Bronchial epithelial cell (primary cell): ENCODE measurements at places on chromosomes 2 and 18. TPM values are rescaled to one million over a fixed set of nuclear protein-coding genes. Genes with fewer than 3 reads are reported as not detected.

The PLCD4 gene
- 0.53 and 1.2 TPM in 2 replicates for total RNA-seq

- DNase-seq: no peak
Observed at GRCh38 chr2:2683606-2684224, 352.6 kb upstream of the MYT1L start.

GRCh38 chr2:122031544-122032263 lies 276.3 kb downstream of the TSN start:
- DNase-seq: no peak

DNA sequence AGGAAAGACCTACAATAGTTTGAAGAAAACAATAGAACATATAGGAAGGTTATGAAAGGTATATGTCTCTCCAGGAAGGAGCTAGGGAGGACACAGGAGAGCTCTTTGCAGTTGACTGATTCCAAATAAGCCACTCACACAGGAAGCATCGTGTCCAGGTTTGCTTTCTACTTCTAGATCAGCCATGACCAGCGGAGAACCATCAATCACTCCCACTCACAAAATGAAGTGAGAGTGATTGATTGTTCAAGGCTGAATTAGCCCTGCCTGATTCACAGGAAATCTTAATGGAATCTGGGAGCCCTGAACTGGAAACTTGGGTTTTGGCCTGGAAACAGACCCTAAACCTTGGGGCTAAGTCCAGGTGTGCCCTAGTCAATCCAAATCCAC lies 1292.2 kb upstream of the ZEB2 start:
- DNase-seq: no peak

- DNase-seq: peak; percentile 72
Observed at GRCh38 chr2:162840598-162841246, 2.2 kb upstream of the KCNH7 start.

The ALPP gene
- total RNA-seq: not detected in 2 replicates

DNA sequence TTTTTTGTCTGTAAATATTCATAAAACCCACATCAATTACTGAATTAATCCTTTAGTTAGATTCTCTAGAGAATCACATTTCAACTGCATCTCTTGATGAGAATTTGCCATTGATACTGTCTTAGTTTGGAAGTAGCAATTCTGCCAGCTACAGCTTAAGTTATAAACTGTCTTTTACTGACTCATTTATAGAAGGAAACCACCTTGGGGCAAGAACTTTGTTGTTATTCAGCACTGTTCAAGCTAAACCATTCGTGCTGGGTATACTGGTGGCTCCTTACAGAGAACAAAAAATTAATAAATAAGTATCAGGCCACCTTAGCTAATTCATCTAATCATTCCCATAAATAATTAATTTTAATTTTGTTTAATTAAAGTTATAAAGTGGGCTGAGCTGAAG lies 1082.6 kb upstream of the CELF4 start:
- DNase-seq: no peak

The RAD51AP2 gene
- 0.13 TPM in 1 of 2 replicates, not detected in the other for total RNA-seq

DNA sequence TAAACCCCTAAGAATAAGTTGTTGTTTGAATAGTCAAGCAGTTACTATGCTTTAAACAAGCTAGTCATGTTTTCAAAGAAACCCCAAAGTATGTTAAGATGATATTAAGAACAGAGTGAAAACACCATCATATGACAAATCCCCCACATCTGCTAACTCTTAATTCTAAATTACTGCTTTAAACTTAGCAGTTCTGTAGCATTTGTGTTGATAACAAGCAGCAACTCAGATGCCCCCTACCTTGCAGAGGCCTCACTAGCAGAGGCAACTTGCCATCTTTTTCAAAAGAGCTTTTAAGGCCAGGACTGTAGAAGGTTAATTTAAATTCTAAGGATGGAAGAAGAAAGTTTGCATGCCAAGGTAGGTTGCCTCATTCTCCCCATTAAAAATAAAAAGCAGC lies 376.2 kb downstream of the SETBP1 start:
- DNase-seq: no peak

DNA sequence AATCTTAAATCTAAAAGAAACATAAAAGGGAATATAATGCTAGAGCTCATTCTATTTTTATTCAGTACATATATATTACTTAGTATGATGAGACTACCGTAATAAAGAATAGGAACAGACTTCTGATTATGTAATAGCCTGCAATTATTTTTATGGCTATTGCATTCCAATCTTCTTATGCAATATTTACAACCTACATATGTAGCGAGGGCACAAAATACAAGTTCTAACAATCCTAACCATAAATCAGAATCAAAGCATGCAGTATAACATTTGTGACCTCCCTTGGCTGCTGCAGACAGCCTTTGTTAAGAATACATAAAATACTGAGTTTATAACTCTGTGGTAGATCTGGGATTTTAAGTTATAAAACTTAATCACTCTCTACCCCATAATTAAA lies 177.6 kb downstream of the BABAM2 start:
- peak; percentile 85 for DNase-seq

DNA sequence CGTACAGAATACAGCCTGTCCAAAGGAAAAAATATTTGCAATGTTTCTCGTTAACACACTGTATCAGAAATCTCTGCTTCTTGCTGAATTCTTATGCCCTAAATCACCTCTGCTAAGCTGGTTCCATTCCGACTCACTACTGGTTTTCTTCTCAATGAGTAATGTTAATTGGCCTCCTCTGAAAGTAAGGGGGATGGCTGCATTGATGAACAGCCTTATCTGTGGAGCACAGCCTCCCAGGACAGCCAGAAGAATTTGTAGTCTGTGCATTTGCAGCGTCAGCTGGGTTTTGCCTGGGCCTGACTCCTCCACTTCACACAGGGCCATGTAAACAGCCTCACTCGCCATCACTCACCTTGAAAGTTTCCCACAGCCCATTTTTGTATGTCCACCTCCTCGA lies 127.7 kb downstream of the RNF152 start:
- DNase-seq: peak; percentile 80

- no peak for DNase-seq
Observed at GRCh38 chr2:121903037-121903689, 147.7 kb downstream of the TSN start.

GRCh38 chr2:28842042-28842441 lies 28.1 kb downstream of the TRMT61B start:
- DNase-seq: no peak

GRCh38 chr18:39260565-39260964 lies 1695.0 kb upstream of the CELF4 start:
- DNase-seq: no peak

The CHRNA1 gene
- not detected in 2 replicates for total RNA-seq

The MOB4 gene
- total RNA-seq: 15.0 and 22.1 TPM in 2 replicates

DNA sequence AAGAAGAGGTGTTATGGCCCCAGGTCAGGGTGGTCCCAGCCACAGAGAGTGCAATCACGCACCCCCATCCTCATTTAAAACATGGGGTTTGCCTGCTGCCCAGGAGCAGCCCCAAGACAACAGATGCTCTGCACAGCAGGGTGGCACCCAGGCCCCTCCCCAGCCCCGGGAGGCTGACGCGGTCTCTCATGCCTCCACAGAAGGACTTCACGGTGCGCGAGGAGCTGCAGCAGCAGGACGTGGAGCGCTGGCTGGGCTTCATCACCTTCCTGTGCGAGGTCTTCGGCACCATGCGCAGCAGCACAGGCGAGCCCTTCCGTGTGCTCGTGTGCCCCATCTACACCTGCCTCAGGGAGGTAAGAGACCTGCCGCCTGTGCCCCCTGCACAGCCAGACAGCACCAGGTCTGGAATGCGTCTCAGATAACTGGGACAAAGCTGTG lies 133.7 kb downstream of the SMAD7 start:
- no peak for DNase-seq

GRCh38 chr2:15720561-15721307 lies 129.1 kb downstream of the DDX1 start:
- DNase-seq: no peak

The ARL5A gene
- 66.6 and 77.7 TPM in 2 replicates for total RNA-seq

DNA sequence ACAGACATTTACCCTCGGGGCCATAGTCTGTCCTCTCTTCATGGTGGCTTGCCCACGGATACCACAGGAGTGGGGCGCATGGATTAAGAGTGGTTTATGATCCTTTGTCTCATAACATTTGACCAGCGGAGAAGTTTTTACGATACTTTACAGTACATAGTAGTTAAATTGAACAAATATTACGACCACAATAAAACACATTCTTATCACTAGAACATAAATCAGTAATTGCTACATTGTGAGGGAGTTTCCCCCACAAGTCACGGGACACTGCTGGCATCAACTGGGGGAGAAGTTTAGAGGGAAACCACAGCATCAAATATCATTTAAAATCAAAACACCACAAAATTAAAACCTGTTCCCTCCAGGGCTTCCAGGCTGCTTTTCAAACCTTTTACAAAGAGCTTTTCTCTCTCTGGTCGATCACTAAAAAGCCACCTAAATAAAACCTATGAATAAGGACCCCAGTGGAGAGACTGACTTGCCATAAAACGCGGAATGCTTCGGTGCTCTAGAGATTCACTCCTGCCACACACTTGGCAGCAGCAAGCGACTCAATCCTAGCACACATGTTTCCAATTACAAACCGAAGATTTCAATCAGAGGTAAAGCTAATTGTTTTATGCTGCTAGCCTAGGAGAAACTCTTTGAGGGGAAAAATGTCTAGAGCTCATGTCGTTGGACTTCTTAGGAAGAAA lies 173.7 kb upstream of the HNRNPA3 start:
- DNase-seq: no peak

DNA sequence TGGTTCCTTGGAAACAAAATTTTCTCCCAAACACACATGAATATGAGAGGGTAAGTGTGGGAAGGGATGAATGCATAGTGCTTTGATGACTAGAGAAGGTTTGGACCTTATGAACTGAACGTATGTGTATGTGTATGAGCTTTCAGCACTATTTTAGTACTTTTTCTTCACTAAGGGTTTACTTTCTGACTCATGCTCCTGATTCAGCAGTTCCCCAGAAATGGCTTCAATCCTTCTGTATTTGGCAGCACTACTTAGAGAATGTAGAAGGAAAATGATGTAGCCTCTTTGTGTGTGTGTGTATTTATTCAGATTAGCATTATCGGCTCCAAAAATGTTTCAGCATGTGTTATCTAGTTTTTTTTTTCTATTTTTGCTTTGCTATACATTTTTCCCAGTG lies 22.2 kb downstream of the KCNJ3 start:
- DNase-seq: peak; percentile 23

The RAPGEF4 gene
- total RNA-seq: 0.26 and 0.90 TPM in 2 replicates

DNA sequence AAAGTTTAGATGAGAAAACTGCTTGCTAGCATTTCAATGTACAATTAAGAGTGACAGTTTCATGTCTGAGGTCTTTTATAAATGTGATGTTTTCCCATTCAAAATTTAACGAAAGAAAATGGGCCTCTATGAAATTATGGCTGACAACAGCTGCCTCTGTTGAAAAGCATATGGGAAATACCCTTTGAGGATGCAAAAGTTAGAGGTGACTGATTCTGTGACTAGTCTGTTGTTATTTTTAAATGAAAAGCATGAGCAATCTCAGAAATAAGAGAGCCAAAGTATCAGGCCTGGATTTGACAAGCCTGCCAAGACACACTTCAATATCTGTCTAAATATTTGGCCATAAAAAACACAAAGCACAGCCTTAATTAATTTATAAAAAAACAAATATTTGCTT lies 580.8 kb downstream of the ERBB4 start:
- DNase-seq: no peak
